ENCODE measurements at places on chromosomes 12 and 14.

DNA sequence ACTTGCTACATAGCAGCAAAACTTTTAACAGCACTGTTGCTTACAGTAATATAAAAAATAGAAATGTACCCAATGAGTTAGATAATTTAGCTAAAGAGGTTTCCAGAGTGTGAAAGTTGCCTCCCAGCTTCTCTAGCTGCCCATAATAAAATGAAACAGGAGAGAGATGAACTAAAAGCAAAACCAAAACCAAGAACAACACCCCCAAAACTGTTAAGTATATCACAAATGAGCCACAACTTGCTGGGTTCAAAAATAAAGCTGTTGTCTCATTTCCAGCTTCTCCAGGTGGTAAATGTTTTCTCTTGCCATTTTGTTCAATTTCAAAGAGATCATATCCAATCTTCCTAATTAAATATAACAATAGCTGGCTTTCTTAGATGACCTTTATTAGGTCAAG lies 614.0 kb downstream of the ETNK1 start:
- no peak for DNase-seq

GRCh38 chr12:108515916-108516315 lies 839 bp downstream of the FICD start:
- DNase-seq, result no peak

DNA sequence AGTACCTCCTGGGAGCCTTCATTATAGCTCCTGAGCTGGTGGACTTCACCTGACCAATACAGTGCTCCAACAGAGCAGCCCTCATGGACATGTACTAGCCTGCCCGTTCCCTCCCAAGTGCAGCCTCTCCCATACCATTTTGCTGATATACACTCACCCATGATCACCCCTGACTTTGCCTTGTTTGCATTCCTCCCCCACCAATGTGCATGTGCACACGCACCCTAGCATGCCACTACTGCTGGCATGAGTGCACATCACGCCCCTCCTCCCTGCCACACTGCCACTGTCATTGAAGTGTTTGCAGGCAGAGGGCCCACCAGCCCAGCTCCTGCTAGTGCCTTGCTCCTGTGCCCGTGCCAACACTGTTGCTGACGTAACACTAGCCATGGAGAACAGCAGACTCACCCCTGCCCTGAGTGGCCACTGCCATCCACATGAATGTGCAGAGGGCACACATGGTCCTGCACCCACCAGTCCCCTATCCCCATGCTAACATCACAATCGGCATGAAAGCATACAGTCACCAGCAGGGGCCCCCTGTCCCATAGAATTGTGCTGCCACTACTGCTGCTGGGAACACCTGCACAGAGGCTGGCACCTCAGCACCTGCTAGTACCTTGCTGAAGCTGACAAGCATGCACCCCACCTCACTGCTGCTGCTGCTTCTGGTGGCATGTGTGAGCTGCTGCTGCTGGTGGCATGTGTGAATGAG lies 110.3 kb downstream of the SINHCAF start:
- DNase-seq, result no peak

DNA sequence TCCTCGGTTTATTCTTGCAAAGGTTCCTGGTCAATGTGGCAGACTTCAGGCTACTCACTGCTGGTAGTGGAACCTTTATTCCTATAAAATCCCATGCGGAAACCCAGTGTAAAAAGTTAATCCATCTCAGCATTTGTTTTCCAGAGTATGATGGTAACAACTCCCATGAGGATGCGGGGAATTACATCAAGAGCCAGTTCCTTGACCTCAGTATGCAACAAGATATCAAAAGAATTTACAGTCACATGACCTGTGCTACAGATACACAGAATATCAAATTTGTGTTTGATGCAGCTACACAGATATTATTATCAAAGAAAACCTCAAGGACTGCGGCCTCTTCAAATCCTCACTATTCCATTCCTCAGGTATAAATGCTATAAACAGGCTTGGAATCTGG lies 19.3 kb downstream of the CPM start:
- DNase-seq, result no peak

- no peak for DNase-seq
These were observed 55.5 kb upstream of the NPAS3 start for GRCh38 chr14:32883188-32883587.

- no peak for DNase-seq
These were observed 32.9 kb downstream of the MEG3 start for GRCh38 chr14:100858838-100859220.

- DNase-seq, result no peak
These were observed 82.0 kb downstream of the CATSPERB start for GRCh38 chr14:91649930-91650329.

DNA sequence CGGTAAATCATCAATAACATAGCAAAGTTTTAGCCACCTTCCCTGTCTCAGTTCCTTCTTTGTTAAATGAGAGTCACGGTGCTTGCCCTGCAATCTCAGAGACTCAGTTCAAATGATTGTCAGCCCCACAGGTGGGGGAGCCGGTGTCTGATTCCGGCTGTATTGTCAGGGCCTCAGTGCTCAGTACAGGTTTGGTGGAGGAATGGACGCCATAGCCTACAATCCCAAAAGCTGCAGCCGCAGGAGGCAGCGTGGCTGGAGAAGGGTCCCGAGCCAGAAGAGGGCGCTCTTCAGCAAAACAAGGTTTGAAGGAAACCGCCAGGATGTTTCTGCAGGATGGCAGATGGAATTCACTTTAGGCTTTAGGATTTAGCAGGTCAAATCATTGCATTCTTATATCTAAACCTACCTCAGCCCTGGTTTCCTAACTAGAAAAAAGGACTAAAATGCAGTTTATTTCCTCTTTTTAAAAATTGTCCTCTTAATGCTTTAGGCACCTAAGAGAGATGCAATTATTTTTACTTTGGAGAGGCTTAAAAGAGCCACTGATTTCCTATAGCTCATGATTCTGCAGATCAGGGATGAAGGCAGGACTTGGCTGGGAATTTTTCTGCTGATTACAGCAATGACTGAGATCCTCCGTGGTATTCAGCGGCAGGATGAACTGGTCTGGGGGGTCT lies 29.2 kb downstream of the FOS start:
- peak; percentile 60 for DNase-seq

DNA sequence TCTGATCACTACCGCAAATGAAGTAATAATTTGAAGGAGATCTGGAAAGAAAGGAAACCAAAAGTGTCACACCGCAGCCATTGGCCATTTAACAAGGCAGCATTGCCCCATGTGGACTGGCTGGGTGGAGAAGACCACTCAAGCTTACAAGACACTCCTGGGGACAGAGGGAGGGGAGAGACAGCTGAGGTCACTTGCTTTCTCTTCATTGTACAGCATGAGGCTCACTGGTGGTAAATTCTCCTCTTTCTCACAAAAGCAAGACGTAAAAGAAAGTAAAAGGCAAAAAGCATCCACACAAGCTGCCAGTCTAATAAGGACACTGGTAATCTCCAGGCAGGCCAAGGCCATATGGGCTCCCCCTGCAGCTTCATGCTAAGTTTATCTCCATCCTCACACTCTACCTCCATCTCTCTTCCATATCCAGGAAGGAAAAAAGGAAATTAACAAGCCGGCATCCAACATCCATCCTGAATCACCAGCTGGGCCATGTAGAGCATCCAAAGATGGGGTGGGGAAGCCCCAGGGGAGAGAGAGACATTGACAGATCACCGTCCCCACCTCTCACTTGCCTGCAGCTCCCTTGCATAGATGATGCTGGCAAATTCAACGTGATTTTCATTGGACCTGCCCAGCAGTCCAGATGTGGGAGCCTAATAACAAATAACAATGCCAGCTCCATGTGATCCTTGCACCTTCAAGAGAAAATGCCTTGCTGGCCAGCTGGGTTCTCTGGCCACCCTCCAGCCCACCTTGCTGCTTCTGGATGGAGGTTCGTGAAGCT lies 100.6 kb downstream of the DPF3 start:
- DNase-seq, result no peak

DNA sequence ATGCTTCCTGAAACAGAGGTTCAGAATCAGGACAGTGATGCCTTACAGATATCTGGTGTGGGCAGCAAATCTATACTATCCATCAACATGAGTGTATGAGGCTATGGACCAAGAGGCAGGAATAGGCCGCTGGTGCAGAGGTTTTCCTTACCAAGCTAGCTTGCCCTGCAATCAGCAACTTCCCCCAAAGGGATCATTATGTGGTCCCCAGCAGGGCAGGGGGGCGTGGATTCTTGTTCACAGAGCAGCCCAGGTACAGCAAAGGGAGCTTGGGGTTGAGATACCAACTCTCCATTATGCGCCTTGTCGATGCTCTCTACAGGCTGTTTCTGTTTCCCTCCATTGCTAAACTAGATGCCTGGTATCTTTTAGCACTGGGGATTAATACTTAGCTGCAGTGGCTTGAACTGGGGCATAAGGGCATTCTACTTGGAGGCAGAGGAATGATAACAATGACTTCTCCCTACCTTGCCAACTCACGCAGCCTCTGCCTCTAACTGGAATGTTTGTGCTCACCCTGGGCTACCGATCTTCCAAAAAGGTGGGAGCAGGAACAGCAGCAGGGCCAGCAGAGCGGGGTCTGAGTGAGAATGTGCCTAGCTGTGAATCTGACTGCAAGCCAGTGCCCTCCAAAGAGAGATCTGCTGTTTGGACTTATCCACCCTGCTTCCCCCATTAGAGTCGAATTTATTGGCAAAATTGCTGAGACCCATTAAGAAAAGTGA lies 10.3 kb upstream of the KRT1 start:
- no peak for DNase-seq

- DNase-seq, result no peak
These were observed 336.7 kb downstream of the GALC start for GRCh38 chr14:87656315-87656714.

DNA sequence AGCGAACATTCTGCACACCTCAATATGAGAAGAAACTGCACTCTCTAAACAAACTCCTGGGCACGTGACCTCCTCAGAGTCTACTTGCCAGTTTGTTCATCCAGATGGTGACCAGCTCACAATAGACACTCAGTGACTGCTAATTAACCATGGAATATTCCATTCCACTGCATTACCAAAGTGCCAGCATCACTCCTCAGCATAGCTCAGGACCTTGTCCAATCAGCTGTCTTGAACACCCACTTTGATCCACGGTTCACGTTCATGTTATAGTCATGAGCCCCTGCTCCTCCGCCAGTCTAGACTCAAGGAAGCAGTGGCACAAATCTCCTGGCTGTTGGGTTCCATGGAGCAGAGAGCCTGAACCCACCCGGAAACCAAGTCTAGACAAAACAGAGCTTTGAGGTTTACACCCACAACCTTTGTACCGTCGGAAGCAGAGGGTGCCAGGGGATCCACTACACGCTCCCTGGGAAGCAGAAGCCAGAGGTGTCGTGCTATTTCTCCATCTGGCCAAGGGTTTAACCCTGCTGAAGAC lies 285.3 kb downstream of the ZFP36L1 start:
- DNase-seq, result no peak

DNA sequence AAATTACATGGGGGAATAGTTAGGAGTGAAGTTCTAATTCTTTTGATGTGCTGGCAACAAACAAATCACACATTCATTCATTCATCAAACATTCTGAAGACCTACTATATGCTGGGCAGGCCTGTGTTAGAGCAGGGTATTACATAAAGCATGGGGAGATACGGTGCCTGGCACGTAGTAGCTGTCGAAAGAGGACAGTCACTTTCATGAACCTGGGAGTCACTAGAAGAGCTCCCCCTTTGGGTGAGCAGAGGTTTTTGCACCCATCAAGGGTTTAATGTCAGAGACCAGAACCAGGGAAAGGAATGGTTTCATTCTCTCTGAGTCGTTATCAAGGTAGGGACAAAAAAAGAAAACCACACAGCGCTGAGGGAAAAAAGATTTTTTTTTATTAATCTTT lies 10.0 kb downstream of the LHX5 start:
- no peak for DNase-seq

DNA sequence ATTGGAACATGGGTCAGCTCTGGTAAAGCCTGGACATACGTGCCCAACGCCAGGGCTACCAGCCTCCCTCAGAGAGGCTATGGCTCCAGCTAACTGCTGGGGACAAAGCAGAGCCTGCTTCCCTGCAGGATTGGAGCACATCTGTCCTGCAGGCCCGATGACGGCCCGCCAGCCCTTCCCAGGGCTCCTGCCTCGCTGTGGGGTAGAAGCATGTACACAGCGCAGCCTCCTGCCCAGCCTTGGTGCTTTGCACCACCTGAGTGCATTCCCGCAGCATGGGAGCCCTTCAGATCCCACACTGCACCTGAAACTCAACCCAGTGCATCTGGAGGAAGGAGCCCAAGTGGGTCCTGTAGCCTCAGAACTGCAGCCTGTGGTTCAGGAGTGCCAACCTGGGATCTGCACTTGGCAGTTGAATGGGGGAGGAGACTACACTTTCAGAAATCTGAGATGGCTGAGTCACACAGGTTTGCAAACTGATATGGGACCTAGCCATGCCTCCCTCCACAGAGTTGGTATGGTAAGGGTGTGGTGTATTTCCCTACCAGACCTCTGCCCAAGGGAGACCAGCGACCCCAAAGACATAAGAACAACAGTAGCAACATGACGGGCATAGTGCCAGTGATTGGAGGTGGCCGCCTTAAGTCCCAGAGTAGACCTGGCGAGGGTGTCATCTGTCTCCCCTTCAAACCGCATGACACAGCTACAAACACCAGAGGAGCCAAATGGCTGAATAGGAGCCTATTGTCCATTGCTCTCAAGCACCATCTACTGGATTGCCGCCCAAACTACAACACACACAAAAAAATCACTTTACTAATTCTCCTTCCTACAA lies 273.9 kb upstream of the MIS18BP1 start:
- no peak for DNase-seq

Measured in stimulated activated CD4-positive, alpha-beta T cell treated with anti-CD3 and anti-CD28 coated beads, TNF-alpha, amount 100 ng/mL, for 24 hours (primary cell).